ENCODE measurements at places on chromosomes 4 and X. TPM values are rescaled to one million over a fixed set of nuclear protein-coding genes. Genes with fewer than 3 reads are reported as not detected.

TBX22 gene
- total RNA-seq, result not detected

SH3D19 gene
- total RNA-seq, result 36.8 TPM

TSPAN6 gene
- total RNA-seq, result 27.8 TPM

DCX gene
- 0.09 TPM for total RNA-seq

CLDN2 gene
- total RNA-seq, result 140 TPM

TLR2 gene
- total RNA-seq, result 59.5 TPM

UTP3 gene
- 28.6 TPM for total RNA-seq

IL21 gene
- not detected for total RNA-seq
